NCI-H82 (cell line): ENCODE measurements at places on chromosomes 1 and 21.
A peak's percentile ranks its signal among the peaks of the same experiment; 100 is the strongest.

- DNase-seq, result no peak
Observed at GRCh38 chr1:7136166-7136953, 351.1 kb downstream of the CAMTA1 start.

GRCh38 chr21:36663033-36663855 is 35.7 kb upstream of the SIM2 start:
- DNase-seq, result no peak

- DNase-seq, result peak; percentile 94
Observed at GRCh38 chr1:92923664-92924063, 37.6 kb downstream of the DIPK1A start.

GRCh38 chr1:113701429-113701828 is 57.9 kb downstream of the PHTF1 start:
- no peak for DNase-seq

DNA sequence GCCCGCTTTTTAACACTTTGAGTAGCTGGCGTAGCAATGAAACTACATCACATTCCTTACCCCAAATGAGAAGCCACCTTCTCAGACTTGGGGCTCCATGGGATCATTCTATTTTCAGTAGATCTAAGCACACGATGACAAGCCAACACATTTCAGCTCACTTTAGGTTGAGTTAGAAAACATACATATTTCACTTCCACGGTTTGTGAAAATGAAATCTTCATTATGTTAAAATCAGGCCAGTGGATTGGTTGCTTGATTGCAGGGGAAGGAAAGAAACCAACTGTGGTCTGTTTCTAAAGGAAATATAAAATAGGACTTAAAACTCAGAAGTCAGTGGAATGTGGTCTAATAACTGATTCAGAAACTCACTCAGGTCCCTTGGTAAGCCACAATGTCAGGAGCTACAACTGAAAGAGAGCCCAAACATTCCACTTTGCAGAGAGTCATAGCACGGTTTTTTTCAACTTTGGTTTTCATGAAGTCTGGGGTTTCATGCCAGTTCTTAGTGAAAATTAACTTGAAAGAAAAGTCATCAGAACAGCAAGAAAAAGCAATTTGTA is 82.3 kb upstream of the TIAM1 start:
- DNase-seq, result no peak

DNA sequence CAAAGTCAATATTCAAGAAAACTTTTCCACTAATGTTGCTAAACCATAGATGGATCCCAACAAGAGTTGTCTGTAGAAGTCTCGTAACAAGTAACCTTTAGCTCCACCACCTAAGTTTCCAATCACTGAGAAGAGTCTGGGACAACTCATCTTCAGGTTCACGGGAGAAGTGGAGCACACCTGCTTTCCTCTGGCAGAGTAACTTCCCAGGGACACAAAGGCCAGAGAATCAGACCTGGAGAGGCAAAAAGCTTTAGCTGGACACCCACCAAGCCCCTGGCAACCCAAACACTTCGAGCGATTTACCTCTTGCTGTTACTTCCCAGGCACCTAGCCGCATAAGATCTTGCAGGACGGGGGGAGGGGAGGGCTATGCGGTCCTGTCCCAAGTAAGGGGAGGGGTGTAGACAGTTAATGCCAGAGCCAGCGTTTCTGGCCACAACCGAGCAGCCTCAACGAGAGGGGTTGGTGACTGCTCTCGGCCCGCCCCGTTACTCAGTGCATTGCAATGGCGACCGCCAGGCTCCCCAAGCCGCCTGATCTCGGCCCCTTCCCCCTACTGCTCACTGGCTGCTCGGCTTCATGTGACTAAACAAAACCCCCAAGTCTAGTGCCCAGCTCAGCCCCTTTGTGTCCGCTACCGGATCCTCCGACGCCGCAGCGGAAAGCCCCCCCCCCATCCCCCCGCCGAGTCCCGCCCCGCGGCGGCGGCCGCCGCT is 709 bp downstream of the ZNF644 start:
- DNase-seq, result peak; percentile 95

DNA sequence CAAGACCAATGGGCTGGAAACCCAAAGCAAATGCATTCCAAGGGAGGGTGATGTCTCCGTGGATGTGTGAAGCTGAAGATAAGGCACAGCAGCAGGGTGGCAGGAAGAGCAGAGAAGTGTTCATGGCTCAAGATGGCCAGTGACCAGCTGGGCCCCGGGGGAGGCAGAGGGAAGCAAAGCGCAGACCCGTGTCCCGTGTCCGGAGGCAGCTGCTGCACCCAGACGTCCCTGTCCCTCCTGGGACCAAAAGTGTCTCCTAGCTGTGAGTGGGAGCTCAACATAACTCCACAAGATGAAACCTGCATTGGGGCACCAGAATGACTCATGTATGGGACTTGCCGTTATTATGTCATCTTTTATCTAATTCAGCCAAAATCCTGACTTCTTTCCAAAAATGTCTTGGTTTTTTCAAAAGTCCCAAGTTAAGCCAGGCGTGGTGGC is 118.2 kb downstream of the RIPK4 start:
- DNase-seq, result no peak

DNA sequence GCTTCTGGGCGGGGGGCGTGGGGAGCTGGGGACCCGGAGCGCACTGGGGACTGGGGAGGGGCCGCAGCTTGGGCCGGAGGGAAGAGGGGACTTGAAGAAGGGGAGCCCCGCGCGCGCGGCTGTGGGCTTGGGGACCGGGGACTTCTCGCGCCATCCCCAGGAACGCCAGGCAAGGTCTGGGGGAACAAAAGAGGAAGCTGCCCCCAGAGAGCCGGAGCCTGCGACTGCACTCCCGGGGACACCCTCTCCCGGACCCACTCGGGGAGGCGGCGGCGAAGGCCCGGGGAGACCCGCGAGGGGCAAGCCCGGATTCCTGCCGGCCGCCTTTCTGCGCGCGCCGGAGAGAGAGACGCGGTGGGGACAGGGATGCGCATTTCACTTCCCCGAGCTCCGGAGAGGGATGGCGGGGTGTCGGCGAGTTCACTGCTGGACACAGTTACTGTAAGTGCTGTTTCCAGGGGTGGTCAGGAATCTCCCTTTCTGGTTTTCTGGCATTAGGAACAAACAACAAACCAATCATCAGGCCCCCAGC is 732 bp downstream of the ABCG1 start:
- peak; percentile 52 for DNase-seq

DNA sequence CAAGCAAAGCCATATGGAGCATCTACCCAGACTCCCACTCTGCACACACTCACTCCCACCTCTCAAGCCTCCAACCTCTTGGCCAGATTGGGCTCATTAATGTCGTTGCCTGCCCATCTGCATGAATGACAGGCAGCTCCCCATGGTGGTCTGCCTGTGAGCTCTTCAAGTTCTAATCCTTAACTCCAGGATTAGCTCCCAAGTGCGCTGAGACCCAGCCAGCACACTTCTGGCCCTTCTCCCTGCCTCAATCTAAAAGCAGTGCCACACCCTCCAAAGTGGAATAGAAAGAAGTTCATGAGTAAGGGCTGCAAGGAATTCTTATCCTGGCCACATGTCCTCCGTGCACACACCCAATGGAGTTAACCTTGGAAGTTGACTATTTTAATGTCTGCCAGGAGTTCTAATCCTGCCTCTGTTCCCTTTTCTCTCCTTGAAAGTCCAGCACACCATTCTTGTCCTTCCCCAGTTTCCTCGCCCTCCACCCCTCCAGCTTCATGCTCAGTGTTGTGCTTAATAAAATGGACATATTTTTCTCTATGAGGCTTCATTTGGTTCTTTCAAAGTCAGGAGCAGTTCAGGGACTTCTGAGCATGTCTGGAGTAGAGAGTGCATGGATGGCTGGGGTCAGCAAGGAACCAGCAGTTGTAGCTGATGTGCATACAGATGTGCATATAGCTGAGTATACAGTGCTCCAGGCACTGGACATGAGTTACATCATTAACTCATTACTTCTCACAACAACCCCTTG is 30.1 kb downstream of the CAMK1G start:
- peak; percentile 97 for DNase-seq

DNA sequence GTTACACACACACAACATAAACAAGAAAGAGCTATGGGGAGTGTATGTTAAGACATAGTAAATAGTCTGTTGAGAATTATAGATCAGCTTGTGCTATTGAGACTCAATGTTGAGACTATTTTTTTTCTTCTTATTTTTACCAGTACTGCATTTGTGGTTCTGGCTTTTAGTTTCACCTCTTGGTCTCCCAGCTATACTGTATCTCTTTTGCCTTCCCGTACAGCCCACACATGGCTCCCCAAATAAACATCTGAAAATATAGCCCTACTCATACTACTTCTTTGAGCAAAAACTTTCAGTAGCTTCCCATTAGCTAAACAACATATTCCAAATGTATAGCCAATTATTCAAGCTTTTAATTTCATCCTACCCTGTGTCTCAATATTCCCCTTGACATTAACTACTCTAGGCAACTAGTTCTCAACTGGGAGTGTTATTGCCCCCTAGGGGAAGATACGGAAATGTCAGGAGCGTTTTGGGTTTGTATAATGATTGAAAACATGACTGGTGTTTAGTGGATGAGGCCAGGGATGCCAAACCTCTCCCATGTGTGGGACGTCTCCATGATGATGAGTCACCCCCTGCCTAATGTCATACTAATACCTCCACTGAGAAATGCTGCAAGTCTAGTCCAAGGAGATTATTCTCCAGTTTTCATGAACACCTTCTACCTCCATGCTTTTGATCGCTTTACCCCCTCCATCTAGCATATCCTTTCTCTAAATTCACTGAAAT is 6.8 kb downstream of the RPE65 start:
- DNase-seq, result peak; percentile 76

- peak; percentile 25 for DNase-seq
Observed at GRCh38 chr1:225849925-225850324, 32.3 kb downstream of the TMEM63A start.
